Activated CD4-positive, alpha-beta memory T cell treated with anti-CD3 and anti-CD28 coated beads, Interleukin-2, amount 10 ng/mL, durations not matched to agents 7 days and 5 days (primary cell): ENCODE measurements at places on chromosomes 7 and 10.

GRCh38 chr10:1449572-1450205, 287.6 kb downstream of the ADARB2 start:
- peaks cover 1% of the 10 kb centered on the region for H3K27me3 ChIP-seq
- no peak overlapping the region for H3K27ac ChIP-seq
- H3K4me1 ChIP-seq: peaks cover 8% of the 10 kb centered on the region
- no peaks in the 10 kb centered on the region for H3K36me3 ChIP-seq

- no peaks in the 10 kb centered on the region for H3K27me3 ChIP-seq
- no peaks in the 10 kb centered on the region for H3K36me3 ChIP-seq
- no peak overlapping the region for H3K27ac ChIP-seq
Observed at GRCh38 chr10:107589081-107589480, 424.6 kb upstream of the SORCS1 start.

DNA sequence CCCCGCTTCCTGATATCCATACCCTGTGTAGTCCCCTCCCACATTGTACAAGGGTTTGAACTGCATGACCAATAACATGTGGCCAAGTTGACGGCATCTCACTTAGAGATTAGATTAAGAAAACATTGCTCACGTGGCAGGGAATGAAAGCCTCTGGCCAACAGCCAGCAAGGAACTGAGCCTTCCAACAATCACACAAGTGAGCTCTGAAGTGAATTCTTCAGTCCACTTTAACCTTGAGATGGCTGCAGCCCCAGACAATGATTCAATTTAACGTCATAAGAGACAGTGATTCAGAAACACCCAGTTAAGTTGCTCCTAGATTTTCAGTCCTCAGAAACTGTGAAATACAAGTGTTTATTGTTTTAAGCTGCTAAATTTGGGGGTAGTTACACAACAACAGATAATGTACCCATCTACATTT, 165.9 kb upstream of the PLXNA4 start:
- no peak overlapping the region for H3K27ac ChIP-seq
- no peaks in the 10 kb centered on the region for H3K36me3 ChIP-seq
- DNase-seq: no peak
- H3K4me3 ChIP-seq: no peak overlapping the region
- no peaks in the 10 kb centered on the region for H3K4me1 ChIP-seq

- no peak for DNase-seq
- H3K4me3 ChIP-seq: no peak overlapping the region
- H3K27ac ChIP-seq: no peak overlapping the region
Observed at GRCh38 chr10:3747248-3747960, 37.6 kb downstream of the KLF6 start.

- DNase-seq: no peak
- no peaks in the 10 kb centered on the region for H3K27me3 ChIP-seq
- no peaks in the 10 kb centered on the region for H3K4me1 ChIP-seq
- no peaks in the 10 kb centered on the region for H3K36me3 ChIP-seq
Observed at GRCh38 chr10:51433949-51434475, 265.4 kb downstream of the CSTF2T start.

GRCh38 chr10:129768437-129769355, 195.4 kb downstream of the EBF3 start:
- no peaks in the 10 kb centered on the region for H3K27me3 ChIP-seq
- no peak for DNase-seq
- H3K27ac ChIP-seq: no peak overlapping the region
- H3K4me1 ChIP-seq: no peaks in the 10 kb centered on the region

DNA sequence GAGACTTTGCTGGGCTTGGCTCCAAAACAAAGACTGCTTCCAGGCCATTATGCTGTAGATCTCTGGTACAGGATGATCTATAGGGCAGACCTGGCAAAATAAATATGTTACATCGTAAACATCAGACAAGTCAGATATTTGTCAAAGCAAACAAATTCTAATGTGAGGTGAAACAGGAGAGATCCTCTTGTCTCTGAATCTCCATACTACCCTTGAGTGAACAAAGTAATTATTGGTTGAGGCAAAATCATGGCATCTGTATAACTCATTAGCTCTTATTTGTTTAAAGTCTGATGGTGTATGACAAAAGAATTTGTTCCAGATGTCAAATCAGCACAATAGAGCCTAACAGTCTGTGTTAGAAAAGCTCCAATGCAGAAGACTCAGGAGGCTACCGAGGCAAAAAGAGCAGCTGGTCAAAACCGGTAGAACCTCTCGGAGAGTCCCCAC, 1291.5 kb downstream of the TYW1 start:
- H3K4me3 ChIP-seq: no peak overlapping the region
- DNase-seq: no peak
- H3K36me3 ChIP-seq: no peaks in the 10 kb centered on the region

DNA sequence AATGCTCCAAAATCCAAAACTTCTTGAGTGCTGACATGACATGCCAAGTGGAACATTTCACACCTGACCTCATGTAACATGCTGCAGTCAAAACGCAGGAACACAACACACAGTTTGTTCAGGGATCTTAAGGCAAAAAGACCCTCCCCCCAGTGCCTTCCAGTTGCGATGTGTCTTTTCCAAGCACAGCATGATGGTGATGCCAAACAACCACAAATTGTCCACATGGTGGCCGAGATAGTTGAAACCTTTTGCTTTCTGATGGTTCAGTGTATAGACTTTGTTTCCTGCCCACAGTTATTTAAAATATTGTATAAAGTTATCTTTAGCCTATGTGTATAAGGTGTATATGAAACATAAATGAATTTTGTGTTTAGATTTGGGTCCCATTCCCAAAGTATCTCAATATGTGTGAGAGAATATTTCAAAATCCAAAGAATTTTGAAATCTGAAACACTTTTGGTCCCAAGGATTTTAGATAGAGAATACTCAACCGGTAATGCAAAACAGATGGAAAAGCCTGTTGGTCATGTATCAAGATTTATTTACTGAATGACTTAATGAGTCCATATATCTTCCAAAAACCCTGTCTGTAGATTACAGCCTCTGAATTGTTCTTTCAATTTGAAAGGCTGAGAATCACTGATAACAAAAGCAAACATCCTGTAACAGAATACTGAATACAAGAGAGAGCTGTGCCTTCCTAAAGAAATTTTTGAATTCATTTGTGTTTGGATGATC, 93.4 kb upstream of the OIT3 start:
- H3K27ac ChIP-seq: no peak overlapping the region
- H3K4me3 ChIP-seq: no peak overlapping the region
- H3K27me3 ChIP-seq: no peaks in the 10 kb centered on the region
- no peaks in the 10 kb centered on the region for H3K36me3 ChIP-seq
- DNase-seq: no peak
- H3K4me1 ChIP-seq: peaks cover 13% of the 10 kb centered on the region

GRCh38 chr10:105793071-105793470, 1152.0 kb downstream of the SORCS3 start:
- H3K36me3 ChIP-seq: no peaks in the 10 kb centered on the region
- H3K4me3 ChIP-seq: no peak overlapping the region
- H3K27ac ChIP-seq: no peak overlapping the region

- H3K27me3 ChIP-seq: no peaks in the 10 kb centered on the region
- peak; percentile 34 for DNase-seq
- H3K36me3 ChIP-seq: peaks cover 2% of the 10 kb centered on the region
- peak overlapping the region; percentile 90 for H3K4me3 ChIP-seq
- H3K27ac ChIP-seq: peak overlapping the region; percentile 82
Observed at GRCh38 chr7:116953906-116954838, 871 bp downstream of the ST7 start.

GRCh38 chr7:88302486-88302885, 4.2 kb downstream of the STEAP4 start:
- H3K4me1 ChIP-seq: peaks cover 5% of the 10 kb centered on the region
- no peak overlapping the region for H3K4me3 ChIP-seq
- H3K36me3 ChIP-seq: no peaks in the 10 kb centered on the region
- H3K27ac ChIP-seq: no peak overlapping the region
- no peak for DNase-seq
- H3K27me3 ChIP-seq: peaks cover 16% of the 10 kb centered on the region

GRCh38 chr7:138666385-138666784, 34.8 kb downstream of the SVOPL start:
- no peak for DNase-seq
- peaks cover 6% of the 10 kb centered on the region for H3K36me3 ChIP-seq
- no peak overlapping the region for H3K27ac ChIP-seq
- H3K4me1 ChIP-seq: peaks cover 38% of the 10 kb centered on the region
- H3K4me3 ChIP-seq: no peak overlapping the region

DNA sequence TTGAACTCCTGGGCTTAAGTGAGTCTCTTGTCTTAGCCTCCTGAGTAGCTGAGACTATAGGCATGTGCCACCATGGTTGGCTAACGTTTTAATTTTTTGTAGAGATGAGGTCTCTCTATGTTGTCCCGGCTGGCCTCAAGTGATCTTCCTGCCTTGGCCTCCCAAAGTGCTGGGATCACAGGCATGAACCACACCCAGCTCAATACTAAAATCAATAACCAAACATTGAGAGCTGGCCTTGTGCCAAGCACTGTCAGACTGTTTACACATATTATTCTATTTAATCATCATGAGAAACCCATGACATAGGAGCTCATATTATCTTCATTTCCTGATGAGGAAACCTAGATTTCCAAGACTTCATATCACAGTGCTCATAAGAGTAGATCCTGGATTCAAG, 251.2 kb downstream of the BAMBI start:
- H3K27me3 ChIP-seq: no peaks in the 10 kb centered on the region
- H3K4me3 ChIP-seq: no peak overlapping the region
- H3K36me3 ChIP-seq: no peaks in the 10 kb centered on the region
- H3K4me1 ChIP-seq: no peaks in the 10 kb centered on the region
- H3K27ac ChIP-seq: no peak overlapping the region

- peaks cover 9% of the 10 kb centered on the region for H3K4me1 ChIP-seq
Observed at GRCh38 chr7:99083733-99084132, 60.2 kb downstream of the SMURF1 start.

- peaks cover 22% of the 10 kb centered on the region for H3K4me1 ChIP-seq
- peak within 1 kb of the TSS; percentile 46 for H3K27ac ChIP-seq
- H3K4me3 ChIP-seq: no peak within 1 kb of the TSS
Observed at GRCh38 chr7:97024209-97025129, at the start of gene DLX5. DLX5 (minus strand) TSS chr7:97024831; CDS start chr7:97024623, 208 bp downstream.

- peaks cover 19% of the 10 kb centered on the region for H3K4me1 ChIP-seq
- H3K27ac ChIP-seq: no peak overlapping the region
- peak; percentile 11 for DNase-seq
- no peak overlapping the region for H3K4me3 ChIP-seq
- peaks cover 32% of the 10 kb centered on the region for H3K27me3 ChIP-seq
Observed at GRCh38 chr7:155997431-155998327, 185.4 kb upstream of the SHH start.

DNA sequence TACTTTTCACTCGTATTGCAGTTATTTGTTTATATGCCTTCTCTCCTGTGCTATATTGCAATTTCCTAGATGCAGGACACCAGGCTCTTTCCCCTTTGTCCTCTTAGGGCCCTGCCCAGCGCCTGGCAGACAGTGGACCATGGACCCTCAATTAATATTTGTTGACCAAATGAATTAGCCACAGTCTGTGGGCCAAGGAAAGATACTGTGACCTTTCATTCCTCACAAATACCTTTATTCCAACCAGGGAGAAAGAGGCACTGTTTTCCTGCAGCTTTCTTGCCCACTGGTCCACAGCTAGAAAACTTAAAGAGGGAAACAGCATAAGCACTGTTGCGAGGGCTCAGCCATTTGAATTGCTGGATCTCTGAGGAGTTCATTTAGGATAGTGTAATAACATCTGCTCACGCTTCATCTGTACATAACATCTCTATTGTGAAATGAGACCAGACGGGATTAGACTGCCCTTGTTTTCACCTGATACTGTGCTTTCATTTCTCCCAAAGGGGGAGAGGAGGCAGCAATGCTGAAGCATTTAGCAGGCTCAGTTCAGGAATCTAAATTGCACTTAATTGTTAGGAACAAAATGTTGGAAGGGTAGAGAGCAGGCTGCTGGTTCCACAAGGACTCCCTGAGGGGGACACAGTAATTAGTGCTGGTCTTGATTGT, 46.7 kb downstream of the TNS3 start:
- no peak for DNase-seq
- no peak overlapping the region for H3K4me3 ChIP-seq
- no peaks in the 10 kb centered on the region for H3K36me3 ChIP-seq
- H3K27me3 ChIP-seq: peaks cover 1% of the 10 kb centered on the region
- no peaks in the 10 kb centered on the region for H3K4me1 ChIP-seq
- no peak overlapping the region for H3K27ac ChIP-seq

- no peaks in the 10 kb centered on the region for H3K27me3 ChIP-seq
- no peaks in the 10 kb centered on the region for H3K4me1 ChIP-seq
- H3K4me3 ChIP-seq: no peak overlapping the region
- H3K27ac ChIP-seq: no peak overlapping the region
- DNase-seq: no peak
Observed at GRCh38 chr7:78441737-78442136, 643.2 kb downstream of the PHTF2 start.
